Left lung (tissue), 14 donors: ENCODE measurements at places on chromosomes 1 and 21. TPM values are rescaled to one million over a fixed set of nuclear protein-coding genes. Genes with fewer than 3 reads are reported as not detected.
A peak's percentile ranks its signal among the peaks of the same experiment; 100 is the strongest.

FCRL6 gene
- polyA plus RNA-seq = 0.54 TPM

C1QC gene
- 21.3 TPM for polyA plus RNA-seq

CLCA4 gene
- not detected for polyA plus RNA-seq

PPFIA4 gene
- polyA plus RNA-seq = 3.7 TPM

TEX38 gene
- polyA plus RNA-seq = 0.50 TPM

FCRL2 gene
- 0.15 TPM for polyA plus RNA-seq

GJC2 gene
- polyA plus RNA-seq = 2.7 TPM

KRTAP13-2 gene
- not detected for polyA plus RNA-seq

IL12RB2 gene
- 0.48 TPM for polyA plus RNA-seq

BCAN gene
- polyA plus RNA-seq = 0.54 TPM

TMPRSS15 gene
- not detected for polyA plus RNA-seq

KRTAP21-2 gene
- not detected for polyA plus RNA-seq

RAP1GAP gene
- polyA plus RNA-seq = 43.9 TPM

DNA sequence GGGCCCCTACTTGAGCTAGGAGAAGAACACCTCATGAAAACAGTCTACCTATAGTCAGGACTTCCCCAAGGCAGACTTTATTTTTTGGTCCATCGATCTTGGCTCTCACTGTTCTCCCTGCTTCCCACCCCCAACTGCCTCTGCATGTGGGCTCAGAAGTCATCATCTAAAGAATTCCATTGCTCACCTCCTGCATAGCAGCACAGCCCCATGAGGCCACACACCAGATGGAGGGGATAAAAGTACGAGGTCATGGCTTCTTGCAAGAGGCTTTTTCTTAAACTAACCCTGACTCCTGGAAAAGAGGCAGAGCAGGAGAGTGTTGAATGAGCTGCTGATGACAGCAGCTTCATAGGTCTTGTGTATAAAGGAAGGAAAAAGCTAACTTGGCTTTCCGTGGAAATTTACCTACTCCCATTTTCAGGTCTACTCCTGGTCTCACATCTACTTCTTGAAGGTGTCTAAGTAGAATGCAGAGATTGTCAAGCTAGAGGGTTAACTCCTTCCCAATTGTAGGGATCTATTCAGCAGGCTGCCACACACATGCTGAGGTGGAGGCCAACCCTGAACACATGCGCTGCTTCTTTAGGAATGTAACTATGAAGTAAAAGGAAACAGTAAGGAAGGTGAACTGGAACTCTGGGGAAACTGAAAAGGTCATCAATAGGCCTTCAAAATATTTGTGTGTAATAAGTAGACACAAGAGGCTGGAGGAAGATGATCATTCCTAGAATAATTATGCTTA is 18.7 kb downstream of the WNT2B start:
- no peak for DNase-seq
- no peaks in the 10 kb centered on the region for H3K27me3 ChIP-seq
- no peak overlapping the region for H3K4me3 ChIP-seq
- peaks cover 27% of the 10 kb centered on the region for H3K36me3 ChIP-seq
- H3K27ac ChIP-seq = no peak overlapping the region

- peaks cover 17% of the 10 kb centered on the region for H3K4me1 ChIP-seq
- H3K4me3 ChIP-seq = no peak overlapping the region
- no peak for DNase-seq
- H3K27ac ChIP-seq = no peak overlapping the region
Measured at GRCh38 chr1:89589515-89589914, 43.4 kb upstream of the LRRC8C start.

DNA sequence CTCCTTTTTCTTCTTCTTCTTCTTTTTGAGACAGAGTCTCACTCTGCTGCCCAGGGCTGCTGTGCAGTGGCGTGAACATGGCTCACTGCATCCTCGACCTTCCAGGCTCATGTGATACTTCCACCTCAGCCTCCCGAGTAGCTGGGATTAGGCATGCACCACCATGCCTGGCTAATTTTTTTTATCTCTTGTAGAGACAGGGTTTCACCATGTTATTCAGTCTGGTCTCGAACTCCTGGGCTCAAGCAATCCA is 13.0 kb upstream of the PADI1 start:
- no peak for DNase-seq
- H3K4me3 ChIP-seq = no peak overlapping the region
- no peaks in the 10 kb centered on the region for H3K36me3 ChIP-seq
- H3K27me3 ChIP-seq = peaks cover 22% of the 10 kb centered on the region
- H3K27ac ChIP-seq = no peak overlapping the region

DNA sequence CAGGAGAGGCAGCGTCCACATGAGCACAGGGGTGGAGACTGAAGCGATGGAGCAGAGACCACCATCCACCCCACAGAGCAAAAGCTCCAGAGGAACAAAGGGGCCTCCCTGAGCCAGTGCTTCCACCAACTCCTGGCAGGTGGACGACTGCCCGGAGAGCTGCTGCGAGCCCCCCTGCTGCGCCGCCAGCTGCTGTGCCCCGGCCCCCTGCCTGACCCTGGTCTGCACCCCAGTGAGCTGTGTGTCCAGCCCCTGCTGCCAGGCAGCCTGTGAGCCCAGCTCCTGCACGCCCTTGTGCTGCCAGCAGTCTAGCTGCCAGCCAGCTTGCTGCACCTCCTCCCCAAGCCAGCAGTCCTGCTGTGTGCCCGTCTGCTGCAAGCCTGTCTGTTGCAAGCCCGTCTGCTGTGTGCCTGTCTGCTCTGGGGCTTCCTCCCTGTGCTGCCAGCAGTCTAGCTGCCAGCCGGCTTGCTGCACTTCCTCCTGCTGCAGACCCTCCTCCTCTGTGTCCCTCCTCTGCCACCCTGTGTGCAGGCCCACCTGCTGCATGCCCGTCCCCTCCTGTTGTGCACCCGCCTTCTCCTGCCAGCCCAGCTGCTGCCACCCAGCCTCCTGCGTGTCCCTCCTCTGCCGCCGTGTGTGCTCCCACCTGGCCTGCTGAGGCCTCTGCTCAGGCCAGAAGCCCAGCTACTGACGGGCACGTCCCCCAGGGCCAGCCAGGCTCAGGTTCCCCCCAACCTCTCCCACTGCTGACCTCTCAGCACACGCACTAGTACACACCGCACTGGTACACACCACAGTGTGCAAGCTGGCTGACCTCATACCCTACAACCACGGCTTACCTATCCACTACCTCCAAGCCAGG is 5.4 kb downstream of the KRTAP10-12 start:
- no peak for DNase-seq
- H3K36me3 ChIP-seq = no peaks in the 10 kb centered on the region
- H3K4me1 ChIP-seq = no peaks in the 10 kb centered on the region

- no peak overlapping the region for H3K4me3 ChIP-seq
- no peaks in the 10 kb centered on the region for H3K4me1 ChIP-seq
- H3K36me3 ChIP-seq = no peaks in the 10 kb centered on the region
- DNase-seq = no peak
Measured at GRCh38 chr1:212124690-212125582, 89.4 kb downstream of the DTL start.

DNA sequence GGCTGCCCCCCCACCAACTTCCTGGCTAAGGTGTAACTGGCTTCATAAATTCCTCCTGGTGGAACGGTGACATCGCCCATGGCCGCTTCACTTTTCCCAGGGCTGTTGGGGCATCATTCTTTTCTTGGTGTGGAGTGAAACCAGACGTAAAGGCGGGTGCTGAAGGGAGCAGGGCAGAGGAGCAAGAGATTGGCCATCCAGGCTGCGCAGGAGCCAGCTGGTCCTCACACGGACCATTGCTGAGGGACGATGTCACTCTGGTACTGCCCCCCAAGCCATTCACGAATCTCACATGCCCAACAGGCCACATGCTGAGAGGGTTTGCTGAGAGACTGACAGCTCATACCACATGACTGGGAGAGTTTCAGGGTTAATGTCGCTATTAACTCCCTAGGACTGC is 10.5 kb upstream of the PKP1 start:
- no peak overlapping the region for H3K27ac ChIP-seq
- H3K4me3 ChIP-seq = no peak overlapping the region
- no peaks in the 10 kb centered on the region for H3K36me3 ChIP-seq

DNA sequence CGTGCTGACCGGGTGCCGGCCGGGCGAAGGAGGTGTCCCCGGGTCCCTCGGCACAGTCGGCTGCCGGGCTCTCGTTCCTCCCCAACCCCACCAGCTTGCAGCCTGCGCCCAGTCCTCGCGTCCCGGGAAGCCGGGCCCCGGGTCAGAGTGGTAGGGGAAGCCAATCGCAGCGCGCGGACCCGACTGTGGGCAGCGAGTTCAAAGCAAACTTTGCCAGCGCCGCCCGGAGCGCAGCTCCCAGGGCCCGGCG is 328 bp downstream of the MYCL start:
- H3K36me3 ChIP-seq = no peaks in the 10 kb centered on the region
- no peak for DNase-seq
- peak overlapping the region; percentile 34 for H3K27ac ChIP-seq
- peak overlapping the region; percentile 55 for H3K4me3 ChIP-seq

- no peaks in the 10 kb centered on the region for H3K27me3 ChIP-seq
- no peak overlapping the region for H3K4me3 ChIP-seq
- no peak for DNase-seq
- peaks cover 48% of the 10 kb centered on the region for H3K4me1 ChIP-seq
Measured at GRCh38 chr1:234975941-234976860, 152.4 kb downstream of the TOMM20 start.

GRCh38 chr1:228875741-228876140 is 140.5 kb downstream of the RHOU start:
- DNase-seq = no peak
- H3K36me3 ChIP-seq = no peaks in the 10 kb centered on the region
- H3K27ac ChIP-seq = no peak overlapping the region
- H3K4me1 ChIP-seq = no peaks in the 10 kb centered on the region
- H3K4me3 ChIP-seq = no peak overlapping the region

- no peak overlapping the region for H3K4me3 ChIP-seq
- H3K27ac ChIP-seq = no peak overlapping the region
- DNase-seq = no peak
- H3K27me3 ChIP-seq = peaks cover 19% of the 10 kb centered on the region
- no peaks in the 10 kb centered on the region for H3K4me1 ChIP-seq
Measured at GRCh38 chr1:160061369-160062229, 8.4 kb downstream of the KCNJ10 start.

DNA sequence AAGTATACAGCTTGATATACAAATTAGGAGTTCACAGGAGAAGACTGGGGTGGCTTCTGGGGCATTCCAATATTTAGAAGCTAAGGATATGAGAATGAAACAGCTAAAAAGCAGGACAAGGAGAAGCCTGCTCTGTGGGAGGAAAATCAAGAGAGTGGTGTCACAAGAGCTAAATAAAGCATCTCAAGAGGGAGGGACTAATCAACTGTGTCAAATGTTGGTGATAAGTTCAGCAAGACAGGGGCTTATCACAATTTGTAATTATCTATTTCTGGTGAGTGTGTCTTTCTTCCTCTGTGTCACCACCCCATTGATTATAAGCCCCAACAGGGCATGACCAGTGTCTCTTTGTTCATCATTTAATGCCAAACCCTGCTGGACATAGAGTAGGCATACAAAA is 295.8 kb upstream of the DUSP10 start:
- DNase-seq = no peak
- H3K4me1 ChIP-seq = no peaks in the 10 kb centered on the region
- no peaks in the 10 kb centered on the region for H3K36me3 ChIP-seq
- H3K27ac ChIP-seq = no peak overlapping the region
- H3K4me3 ChIP-seq = no peak overlapping the region

- H3K4me1 ChIP-seq = peaks cover 4% of the 10 kb centered on the region
- H3K27ac ChIP-seq = no peak overlapping the region
- H3K4me3 ChIP-seq = no peak overlapping the region
- H3K27me3 ChIP-seq = no peaks in the 10 kb centered on the region
- DNase-seq = peak; percentile 48
Measured at GRCh38 chr1:109765896-109766615, 2.3 kb upstream of the EPS8L3 start.

DNA sequence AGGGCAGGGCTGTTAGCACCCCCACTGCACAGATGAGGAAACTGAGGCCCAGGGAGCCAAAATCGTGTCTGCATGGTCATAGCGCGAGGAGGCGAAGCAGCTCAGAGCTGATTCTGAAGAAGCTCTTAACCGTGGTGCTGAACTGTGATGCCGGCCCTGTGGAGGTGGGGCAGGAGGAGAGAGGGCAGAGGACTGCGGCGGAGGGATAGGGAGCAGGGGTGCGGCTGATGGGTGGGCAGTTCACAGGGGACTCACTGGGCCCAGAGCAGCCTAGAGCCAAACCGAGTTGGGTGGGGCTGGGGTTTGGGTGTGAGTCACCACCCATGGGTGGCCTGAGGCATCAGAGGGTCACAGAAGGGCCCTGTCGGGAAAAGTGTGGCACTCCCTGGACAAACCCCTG is 74.7 kb downstream of the RAP1GAP start:
- H3K4me1 ChIP-seq = peaks cover 13% of the 10 kb centered on the region
- no peaks in the 10 kb centered on the region for H3K27me3 ChIP-seq
- H3K4me3 ChIP-seq = no peak overlapping the region
- H3K36me3 ChIP-seq = no peaks in the 10 kb centered on the region
- no peak overlapping the region for H3K27ac ChIP-seq

DNA sequence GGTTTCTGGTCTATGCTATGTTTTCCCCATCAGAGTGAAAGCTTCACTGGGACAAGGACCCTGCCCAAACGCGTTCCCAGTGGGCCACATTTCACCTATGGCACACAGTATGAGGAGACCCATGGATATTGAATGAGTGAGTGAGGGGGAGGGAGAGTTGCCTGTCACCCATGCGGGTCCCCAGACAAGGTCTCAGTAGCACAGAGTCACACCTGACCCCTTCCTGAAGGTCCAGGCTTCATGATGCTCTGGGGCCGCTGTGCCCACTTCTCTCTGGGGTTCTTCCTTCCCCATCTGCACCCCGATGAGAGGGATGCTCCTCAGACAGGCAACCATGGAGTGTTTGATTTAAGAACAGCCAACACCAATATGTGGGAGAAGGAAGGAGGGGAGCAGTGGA is 72.3 kb upstream of the CSF3R start:
- no peaks in the 10 kb centered on the region for H3K36me3 ChIP-seq
- no peak overlapping the region for H3K4me3 ChIP-seq
- no peak for DNase-seq
- no peaks in the 10 kb centered on the region for H3K4me1 ChIP-seq
- H3K27me3 ChIP-seq = peaks cover 49% of the 10 kb centered on the region

DNA sequence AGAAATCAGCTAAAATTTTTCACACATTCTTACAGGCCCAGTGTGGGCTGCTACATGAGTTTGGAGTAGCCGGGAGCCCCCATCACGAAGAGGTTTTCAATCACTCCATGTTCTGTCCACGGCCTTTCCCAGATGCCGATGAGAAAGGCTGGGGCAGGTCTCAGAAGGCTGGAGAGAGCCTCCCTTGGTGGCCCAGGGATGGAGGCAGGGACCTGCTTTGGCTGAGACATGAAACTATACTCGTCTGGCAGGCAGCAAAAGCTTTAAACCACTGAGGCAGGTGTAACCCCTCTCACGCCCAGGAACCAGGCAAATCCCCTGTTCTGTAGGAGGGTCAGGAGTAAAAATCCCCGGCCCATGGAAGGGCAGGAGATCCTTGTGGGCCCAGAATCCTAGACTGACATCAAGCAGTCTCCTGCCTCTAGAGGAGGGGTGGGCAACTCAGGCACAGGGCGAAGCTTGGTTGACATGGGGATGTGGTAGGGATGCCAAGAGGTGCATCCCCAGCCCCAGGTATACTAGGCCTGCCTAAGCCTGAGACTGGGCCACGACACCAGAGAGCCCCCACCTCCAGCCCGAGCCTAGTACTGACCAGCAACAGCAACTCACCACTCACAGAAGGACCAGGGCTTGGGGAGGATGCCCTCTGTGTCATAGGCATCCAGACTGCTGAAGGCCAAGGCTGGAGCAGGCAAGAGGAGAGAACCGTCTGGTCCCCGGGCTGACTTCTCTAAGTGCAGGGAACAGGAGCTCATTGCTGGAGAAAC is 9.1 kb downstream of the MMEL1 start:
- no peaks in the 10 kb centered on the region for H3K36me3 ChIP-seq
- H3K4me3 ChIP-seq = no peak overlapping the region
- H3K27ac ChIP-seq = no peak overlapping the region
- H3K27me3 ChIP-seq = peaks cover 36% of the 10 kb centered on the region
- H3K4me1 ChIP-seq = no peaks in the 10 kb centered on the region
- no peak for DNase-seq
